ENCODE measurements at places on chromosomes 16 and 17.

GRCh38 chr17:73710095-73710592 lies 65.9 kb upstream of the SDK2 start:
- no peak for DNase-seq

GRCh38 chr16:84103678-84104077 lies 13.1 kb downstream of the MBTPS1 start:
- DNase-seq, result no peak

- peak; percentile 85 for DNase-seq
Observed at GRCh38 chr16:22007509-22008214, at the start of gene MOSMO. TSS of gene MOSMO (plus strand) at chr16:22008111. CDS start at chr16:22008302, 191 bp downstream.

DNA sequence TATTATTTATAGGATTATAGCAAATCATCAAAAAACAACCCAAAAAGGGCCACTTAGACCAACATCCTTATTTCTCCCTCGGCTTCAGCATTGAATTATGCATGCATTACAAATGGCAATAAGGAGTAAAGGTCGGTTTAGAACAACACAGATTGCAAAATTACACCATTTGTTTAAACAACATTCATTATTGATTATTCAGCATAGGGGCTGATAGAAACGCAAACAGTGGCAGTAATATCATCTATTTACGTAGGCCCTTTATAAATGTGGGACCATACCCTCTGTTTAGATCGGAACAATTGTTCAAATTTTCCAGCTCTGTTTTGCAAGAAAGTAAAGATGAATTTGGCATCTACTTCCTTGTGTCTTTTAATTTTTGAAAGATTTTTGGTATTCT lies 153.3 kb downstream of the WWOX start:
- no peak for DNase-seq

- no peak for DNase-seq
Observed at GRCh38 chr17:22694362-22695227, 1002.3 kb downstream of the KCNJ18 start.

DNA sequence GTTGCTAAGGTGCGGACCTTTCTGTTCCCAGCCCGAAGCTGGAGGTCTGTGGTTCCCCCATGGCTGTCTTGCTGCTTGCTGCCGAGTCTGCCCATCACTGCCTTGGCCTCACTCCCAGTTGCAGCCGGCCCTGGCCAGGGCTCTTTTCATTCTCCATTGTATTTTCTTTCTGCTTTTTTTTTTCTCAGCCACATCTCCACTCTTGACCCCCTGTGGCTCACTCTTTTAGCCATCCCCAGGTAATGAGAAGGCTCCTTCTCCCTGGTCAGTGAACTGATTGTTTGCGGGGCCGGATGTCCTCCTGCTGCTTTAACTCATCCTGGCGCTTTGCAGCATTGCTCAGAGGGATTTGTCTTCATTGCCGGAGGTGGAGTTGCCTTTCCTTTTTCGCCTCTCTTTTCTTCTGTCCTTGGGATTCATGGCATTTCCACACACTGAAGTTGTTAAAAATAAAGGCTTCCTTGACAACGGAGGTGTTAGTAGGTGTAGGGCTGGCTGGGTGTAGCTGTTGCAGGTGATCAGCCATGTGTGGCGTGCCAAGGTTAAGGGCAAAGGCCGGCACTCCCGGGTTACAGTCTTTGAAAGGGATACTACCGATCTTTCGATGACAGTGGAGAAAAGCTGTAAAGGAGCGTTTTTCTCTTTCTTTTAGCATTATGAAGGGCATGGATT lies 34.1 kb downstream of the MAP2K6 start:
- DNase-seq, result peak; percentile 36
